Hair follicle dermal papilla cell (primary cell): ENCODE measurements at places on chromosomes 11 and 22. TPM values are rescaled to one million over a fixed set of nuclear protein-coding genes. Genes with fewer than 3 reads are reported as not detected.

The OR6T1 gene
- total RNA-seq = not detected in 2 replicates

The SLC16A8 gene
- under 0.01 and 0.24 TPM in 2 replicates for total RNA-seq

The TMPRSS13 gene
- not detected in 2 replicates for total RNA-seq

The IGLL1 gene
- not detected in 2 replicates for total RNA-seq

The MS4A6E gene
- total RNA-seq = not detected in 2 replicates

The PANX3 gene
- not detected in 2 replicates for total RNA-seq
